ENCODE measurements at places on chromosomes 7 and 10.

DNA sequence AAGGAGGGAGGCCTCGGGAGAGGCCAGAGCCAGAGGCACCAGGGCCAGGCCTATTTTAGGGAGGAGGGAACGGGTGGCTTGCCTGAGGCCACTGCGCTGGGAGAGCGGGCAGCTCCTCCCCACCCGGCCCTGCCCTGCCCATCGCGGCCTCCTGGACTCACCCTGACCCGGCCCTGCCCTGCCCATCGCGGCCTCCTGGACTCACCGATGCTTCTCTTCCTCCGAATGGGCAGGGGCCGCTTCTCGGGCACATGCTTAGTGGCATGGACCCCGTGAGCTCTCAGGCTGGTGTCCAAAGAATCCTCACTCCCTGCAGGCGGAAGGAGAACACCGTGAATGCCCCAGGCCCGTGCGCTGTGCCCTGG, 7.5 kb downstream of the PDGFA start:
- DNase-seq, result no peak

GRCh38 chr7:44377681-44378421, 52.5 kb upstream of the CAMK2B start:
- no peak for DNase-seq

GRCh38 chr7:129828989-129829736, 123.6 kb downstream of the UBE2H start:
- peak; percentile 24 for DNase-seq

DNA sequence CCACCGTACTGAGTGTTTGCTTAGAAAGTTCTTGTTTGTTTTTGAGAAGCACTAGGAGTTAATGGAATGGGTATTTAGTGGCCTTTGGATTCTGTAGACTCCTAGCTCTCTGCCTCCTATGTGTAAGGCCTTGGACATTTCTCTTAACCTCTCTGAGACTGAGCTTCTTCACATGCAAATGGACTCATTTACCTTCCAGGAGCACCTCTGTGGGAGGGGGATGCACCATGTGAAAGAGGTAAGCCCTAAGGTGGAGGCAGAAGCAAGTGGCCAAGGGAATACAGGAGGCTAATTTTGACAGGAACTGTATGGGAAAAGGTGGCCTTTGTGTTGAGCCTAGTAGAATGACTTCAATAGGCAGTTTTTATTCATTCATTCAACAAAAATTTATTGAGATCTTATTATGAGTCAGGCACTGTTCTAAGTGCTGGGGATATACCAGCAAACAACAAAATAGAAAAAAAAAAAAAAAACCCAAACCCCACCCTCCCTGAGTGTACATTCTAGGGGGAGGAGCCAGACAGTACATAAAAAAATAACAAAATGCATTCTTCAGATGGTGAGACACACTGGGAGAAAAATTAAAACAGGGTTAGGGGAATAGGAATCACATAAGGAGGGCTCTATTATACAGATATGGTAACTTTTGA, 9.2 kb upstream of the EPHA1 start:
- DNase-seq, result no peak

- peak; percentile 94 for DNase-seq
Measured at GRCh38 chr7:56079450-56080185, 13.1 kb downstream of the PHKG1 start.

DNA sequence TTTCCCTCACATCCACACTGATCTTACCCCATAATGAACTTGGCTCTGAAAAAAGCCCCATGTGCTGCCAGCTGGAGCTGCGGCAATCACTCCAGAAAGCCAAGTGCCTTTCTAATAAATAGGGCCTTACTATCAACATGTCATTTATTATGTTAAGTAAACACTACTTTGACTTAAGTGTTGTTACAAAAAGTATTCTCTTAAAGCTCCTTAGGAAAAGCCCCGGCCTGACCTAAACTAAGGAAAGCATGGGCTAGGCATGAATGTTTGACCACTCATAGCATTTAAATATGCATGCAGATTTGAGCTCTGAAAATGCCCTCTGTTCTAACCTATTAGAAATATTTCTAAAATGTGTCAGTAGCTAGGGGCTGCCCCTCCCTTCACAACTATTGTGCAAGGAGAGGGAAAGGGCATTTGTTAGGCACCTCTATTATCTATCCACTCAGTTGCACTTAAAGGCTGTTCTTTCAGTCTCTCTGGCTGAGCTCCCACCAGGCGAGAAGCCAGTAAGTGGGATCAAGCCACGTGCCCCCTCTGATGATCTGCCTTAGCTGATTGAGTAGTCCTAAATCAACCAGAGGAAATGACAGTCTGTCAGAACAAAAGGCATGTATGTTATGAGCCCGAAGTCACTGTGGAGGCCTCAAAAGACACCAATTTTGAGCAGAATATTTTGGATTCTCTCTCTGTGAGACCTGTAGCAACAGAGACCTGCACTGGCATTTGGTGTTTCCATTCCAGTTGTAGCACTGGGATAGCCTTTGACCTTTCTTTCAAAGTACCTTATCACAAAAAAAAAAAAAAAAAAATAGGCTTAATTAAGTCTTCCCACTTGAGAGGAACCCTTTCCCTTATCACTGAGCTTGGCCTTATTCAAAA, 77.1 kb downstream of the ITGB8 start:
- no peak for DNase-seq

GRCh38 chr10:72834183-72834825, 59.2 kb upstream of the OIT3 start:
- peak; percentile 83 for DNase-seq

GRCh38 chr7:45071528-45071927, 17.2 kb downstream of the NACAD start:
- no peak for DNase-seq

DNA sequence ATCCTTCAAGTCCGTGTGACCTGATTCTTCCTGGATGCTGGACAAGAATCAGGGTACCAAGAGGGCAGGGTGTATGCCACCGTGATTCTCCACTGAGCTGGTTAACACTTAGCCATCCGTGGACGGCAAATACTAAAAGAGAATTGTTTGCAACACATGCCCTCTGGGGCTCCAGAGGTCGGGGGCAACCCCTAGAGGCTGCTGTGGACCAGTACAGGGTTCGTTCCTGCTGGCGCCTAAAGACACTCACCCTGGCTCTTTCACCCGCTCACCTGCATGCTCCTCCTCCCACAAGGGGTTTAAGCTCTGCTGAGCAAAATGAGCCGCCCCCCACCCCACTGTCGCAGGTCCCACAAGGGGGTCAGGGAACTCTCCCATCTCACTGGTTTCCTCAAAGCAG, 148.7 kb upstream of the ITGB1 start:
- DNase-seq, result no peak

DNA sequence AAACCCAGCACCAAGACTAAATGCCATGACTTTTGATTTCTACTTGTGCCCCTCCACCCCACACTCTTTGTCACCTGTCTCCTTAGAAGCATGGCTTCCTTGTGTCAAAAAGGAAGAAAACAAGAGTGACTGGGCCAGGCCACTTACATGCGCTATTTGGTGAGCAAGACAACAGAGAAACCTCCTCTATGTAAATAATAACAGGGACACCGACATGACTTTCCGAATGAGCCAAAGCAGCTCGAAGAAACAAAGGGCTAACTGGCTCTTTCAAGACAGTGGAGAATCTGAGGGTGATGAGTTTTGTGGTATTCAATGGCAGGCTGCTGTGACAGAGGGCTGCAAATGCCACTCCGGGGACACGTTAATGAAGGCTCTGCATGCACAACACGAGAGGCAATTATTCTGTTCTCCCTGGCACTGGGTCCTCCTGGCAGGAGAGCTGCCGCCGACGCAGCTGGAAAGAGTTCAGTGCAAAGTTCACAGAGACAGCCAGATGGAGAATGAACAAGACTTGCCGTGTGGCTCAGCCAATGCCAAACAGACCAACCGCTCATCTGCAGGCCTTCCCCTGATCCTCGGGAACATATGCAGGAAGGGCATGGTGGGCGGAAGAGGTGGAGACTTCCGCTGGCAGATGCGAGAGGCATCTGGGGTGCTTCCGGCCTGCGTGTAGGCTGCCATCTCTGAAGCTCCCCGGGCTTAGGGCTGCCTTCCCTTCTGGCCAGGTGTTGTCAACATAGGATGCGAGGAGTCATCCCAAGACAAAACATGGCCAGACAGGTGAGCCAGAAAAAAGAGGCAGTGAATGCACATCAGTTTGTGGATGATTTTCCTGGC, 59.1 kb upstream of the SMNDC1 start:
- no peak for DNase-seq

- no peak for DNase-seq
Measured at GRCh38 chr10:49263591-49263990, 35.4 kb upstream of the C10orf71 start.

GRCh38 chr10:116840389-116841075, 8.8 kb upstream of the ENO4 start:
- no peak for DNase-seq

GRCh38 chr10:70843333-70843732, 27.6 kb downstream of the SGPL1 start:
- no peak for DNase-seq

DNA sequence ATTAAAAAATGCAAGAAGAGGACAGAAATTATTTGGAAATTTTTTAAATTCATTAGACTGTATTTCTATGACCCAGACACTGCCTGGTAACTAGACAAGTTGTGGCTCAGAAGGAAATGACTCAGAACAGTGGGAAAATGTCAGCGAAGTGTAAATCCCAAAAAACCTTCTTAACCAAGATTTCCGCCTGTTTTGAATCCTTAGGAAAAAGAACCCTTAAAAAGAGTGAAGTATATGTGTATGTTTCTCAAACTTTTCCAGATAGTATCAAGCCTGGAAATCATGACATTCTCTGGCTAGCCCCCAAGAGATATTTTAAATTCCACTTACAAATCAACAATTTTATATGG, 42.7 kb upstream of the PLXNA4 start:
- peak; percentile 14 for DNase-seq

GRCh38 chr7:144050093-144050492, 1.3 kb downstream of the OR2A5 start:
- no peak for DNase-seq

DNA sequence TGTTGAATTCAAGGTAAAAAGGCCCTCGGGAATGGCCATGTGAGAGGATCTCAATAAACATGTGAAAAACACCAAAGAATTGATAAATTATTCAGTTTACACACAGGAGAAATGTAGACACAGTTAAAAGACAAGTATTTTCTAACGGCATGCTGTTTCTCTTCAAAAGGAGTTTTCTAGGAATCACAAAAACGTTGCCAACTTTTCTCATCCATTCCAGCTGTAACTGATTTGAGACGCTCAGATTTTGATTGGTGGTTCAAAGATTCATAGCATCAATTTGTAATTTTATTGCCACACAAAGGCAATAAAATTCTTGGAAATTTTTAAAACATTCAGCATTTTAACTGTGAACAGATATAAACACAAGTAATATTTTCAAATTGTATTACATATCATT, 384.9 kb upstream of the PFKP start:
- DNase-seq, result no peak

DNA sequence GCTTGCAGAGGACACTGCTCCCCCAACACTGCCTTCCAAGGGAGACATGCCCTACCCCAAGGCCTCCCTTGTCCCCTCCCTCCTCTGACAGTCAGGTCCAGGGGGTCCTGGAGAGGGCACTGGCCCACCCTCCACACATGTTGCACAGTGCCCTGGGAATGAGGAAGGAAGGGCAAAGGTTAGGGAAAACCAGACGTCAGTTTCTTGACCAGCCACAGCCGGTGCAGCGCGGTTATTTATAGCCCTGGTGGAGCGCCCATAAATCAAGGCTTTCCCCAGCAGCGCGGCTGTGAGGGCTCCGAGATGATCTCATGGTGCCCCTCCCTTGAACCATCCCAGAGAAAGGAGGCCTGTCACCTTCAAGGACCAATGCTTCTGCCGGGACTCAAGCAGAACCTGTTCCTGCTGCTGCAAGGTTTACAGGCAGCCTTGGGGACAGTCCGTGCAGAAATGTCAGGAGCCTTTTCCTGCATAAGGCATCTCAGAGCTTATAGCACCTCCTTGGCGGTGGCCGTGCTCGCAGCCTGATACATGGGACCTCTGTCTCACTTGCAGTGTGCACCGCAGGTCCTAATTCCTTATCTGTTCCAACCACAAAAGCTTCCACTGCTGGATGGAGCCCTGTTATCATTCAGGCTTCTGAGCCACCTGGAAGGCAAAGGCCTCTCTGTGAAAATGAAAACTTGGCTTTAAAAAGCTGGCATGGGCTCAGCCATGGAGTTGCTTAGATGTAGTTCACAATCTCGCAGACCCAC, 127.3 kb downstream of the LHPP start:
- DNase-seq, result no peak

GRCh38 chr10:64112701-64113355, 591.6 kb downstream of the REEP3 start:
- peak; percentile 61 for DNase-seq

DNA sequence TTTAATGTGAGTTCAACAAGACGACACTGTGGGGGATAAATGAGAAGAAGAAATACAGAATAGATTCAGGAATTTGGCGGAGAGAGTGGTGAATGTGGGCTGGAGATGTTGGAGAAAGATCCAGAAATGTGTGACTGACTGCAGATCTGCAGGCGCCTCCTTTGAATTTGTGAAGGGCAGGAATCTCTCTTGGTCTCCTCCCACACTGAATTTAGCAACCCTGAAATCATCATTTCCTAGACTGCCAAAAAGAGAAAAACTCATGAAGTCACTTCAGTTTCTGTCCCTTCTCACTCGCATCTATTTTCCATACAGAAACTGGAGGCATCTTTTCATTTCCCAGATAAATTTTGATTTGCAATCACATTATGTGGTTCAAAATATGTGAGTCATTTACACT, 128.7 kb downstream of the GNAI1 start:
- DNase-seq, result no peak

DNA sequence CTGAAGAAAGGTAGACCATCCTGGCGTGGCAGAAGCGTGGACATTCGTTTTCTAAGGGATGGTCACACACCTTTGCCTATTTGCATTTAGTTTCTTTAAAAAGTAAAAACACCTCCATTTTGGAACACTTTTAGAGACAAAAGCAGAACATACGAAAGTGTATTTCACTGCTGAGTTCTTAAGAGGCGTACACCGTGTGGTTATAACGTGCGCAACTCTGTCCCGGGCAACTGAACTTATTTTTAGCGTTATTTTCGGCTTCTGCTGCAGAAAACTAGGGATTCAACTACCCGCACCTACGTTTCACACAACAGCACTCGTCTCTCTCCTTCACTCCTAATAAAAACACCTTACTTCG, 557 bp upstream of the LSM8 start:
- no peak for DNase-seq

- DNase-seq, result no peak
Measured at GRCh38 chr7:9127901-9128300, 694.5 kb downstream of the NXPH1 start.

GRCh38 chr7:100565133-100565571, 8.5 kb downstream of the SAP25 start:
- no peak for DNase-seq

GRCh38 chr7:118745927-118746326, 521.4 kb downstream of the ANKRD7 start:
- DNase-seq, result no peak

DNA sequence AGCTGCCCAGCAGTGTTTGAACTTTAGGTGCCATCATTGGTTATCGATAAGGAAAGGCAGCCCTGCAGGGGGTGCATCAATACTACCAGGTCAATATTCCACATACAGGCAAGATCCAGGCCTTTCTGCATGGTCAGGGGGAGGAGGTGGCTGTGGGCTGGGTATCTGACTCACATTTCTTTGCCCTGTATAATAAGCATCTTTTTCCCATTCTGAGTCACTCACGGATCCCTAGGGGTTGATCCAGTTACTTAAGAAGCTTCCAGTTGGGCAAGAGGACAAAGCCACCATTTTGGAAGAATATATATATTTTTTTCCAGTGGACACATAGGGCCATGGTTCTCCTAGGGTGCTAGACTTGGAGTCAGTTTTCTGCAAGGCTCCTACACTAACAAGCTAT, 114.2 kb upstream of the HABP2 start:
- no peak for DNase-seq
